ENCODE measurements at places on chromosomes 13 and 19.

DNA sequence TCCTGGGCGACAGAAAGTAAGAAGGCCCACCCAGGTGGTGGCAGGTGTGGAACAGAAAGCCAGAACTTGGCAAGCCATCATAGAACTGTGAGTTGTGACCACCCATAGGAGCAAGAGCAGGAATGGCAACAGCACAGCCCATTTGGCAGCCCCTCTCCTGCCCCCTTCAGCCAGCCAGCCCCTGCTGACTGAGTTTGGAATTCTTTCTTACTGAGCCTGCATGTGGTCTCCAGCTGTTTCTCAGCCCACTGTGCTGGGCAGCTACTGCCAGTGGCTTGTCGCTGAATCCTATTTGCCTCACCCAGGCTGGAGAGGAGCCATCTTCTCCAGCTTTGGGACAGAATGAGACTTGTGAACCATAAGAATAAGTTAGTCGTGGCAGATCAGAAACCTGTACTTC, 28.3 kb downstream of the CNMD start:
- no peak for DNase-seq

DNA sequence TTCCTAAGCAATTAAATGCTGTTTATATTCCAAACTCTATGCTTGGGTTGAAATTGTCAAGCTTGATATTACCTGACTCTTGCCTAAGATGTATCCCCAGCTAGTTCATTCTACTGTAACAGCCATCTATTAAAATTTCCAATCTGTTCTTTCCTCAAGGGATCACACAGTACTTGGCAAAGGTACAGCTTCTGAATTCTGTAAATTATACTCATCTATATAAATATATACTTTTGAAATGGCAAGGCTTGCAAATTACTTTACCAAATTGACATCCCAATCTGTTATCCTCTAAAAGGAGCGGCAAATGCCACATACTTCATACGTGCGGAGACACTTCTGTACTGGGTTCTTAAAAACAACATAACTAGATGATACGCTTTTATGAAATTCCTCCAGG, 330.2 kb downstream of the DNAJC15 start:
- no peak for DNase-seq

DNA sequence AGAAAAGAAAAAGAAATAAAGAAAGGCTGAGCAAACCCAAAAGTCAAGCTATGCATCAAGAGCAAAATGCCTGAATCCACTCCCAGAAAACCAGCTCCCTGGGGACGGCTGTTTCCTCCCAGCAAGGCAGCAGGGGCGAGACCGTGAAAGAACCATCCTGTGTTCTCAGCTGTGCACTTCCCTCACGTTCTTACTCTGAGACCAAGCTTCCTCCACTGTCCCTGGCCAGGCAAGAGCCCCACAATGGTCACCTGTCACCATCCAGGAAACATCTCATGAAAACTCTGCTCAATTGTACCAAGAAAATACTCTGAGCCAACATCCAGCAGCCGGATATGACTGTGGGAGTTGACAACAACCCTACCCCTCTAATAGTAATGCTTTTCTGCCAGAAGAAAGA, 22.9 kb downstream of the RAB20 start:
- DNase-seq: no peak

DNA sequence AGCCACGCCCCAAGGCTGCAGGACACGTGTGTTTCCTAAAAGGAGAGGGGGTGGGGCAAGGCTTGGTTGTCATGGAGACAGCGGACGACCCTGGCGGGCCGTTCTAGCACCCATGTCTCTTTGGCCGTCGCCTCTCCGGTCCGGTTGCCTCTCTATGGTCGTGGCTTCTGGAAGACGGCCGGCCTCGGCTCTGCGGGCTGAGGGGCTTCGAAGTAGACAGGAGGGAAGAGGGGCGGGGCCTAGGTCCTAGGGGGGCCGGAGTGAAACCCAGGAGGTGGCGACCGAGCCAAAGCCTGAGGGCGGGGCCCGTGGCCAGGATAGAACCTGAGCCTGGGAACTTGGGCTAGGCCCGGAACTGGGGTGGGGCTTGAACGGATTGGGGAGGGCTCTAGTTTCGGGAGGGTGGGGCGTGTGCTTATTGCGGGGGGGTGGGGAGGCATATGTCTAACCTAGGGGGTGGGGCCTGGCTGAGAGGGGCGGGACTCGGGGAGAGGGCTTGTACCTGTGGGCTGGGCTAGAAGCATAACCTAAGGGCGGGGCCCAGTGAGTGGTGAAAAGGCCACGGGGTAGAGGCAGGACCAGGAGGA, 750 bp upstream of the SLC27A1 start:
- DNase-seq: peak; percentile 94

GRCh38 chr13:28313579-28313978, 175.2 kb downstream of the PAN3 start:
- DNase-seq: no peak

DNA sequence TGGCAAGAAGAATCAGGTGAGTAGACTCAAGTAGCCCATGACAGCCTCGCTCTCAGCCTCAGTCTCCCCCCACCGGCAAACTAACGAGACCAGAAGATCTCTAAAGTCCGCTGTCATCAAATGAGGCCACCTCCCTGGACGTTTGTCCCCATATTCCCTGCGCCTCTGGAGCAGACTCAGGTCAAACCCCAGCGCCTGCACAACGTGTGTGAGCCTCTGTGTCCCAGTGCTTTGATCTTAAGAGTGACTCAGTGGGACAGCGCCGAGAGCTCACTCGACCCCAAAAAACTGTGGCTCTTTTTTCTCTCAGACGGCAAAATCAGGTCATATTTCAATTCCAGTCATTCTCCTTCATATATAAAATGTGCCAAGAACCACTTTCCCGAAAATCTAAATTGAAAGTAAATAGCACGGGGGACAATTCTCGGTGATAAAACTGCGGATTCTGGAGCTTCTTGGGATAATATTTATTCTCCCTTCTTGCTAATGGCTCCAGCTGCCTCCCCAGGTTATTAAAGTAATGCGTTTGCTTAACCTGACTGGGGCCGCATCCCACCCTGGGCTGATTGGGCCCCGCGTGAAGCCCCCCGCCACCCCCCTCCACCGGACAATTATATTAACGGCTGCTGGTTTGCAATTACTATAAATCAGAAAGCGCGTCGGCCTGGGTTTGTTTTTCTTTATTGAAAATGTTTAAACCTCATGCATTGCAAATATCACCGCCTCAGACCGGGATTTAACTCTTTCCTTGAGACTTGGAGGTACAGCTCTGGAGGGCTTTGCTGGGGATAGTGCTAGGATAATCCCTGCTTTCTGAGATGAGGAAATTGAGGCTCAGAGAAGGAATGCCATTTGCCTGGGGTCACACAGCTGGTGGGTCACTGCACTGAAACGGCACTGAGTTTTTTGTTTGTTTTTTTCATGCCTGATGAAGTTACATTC, 37.5 kb upstream of the ZNRF4 start:
- DNase-seq: no peak

DNA sequence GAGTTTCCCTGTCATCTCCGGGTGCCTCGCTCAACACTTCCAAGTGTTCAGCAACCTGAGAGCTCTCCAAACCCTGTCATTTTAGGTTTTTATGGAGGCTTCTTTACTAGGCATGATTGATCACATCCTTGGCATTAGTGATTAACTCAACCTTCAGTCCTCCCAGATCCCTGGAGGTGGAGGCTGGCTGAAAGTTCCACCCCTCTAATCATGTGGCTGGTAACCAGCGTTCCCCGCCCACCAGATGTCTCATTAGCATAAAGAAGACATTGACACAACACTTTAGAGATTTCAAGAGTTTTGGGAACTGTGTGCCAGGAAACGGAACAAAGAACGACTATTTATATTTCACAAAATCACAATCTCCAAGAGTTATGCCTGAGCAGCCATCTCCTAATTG, 71.1 kb upstream of the RGCC start:
- no peak for DNase-seq

- no peak for DNase-seq
Measured at GRCh38 chr19:43532571-43532961, 422 bp upstream of the ZNF575 start.

- peak; percentile 77 for DNase-seq
Measured at GRCh38 chr13:24680258-24680920, at the start of gene ATP12A. ATP12A (plus strand) TSS chr13:24680408; CDS start chr13:24680744, 336 bp downstream.

DNA sequence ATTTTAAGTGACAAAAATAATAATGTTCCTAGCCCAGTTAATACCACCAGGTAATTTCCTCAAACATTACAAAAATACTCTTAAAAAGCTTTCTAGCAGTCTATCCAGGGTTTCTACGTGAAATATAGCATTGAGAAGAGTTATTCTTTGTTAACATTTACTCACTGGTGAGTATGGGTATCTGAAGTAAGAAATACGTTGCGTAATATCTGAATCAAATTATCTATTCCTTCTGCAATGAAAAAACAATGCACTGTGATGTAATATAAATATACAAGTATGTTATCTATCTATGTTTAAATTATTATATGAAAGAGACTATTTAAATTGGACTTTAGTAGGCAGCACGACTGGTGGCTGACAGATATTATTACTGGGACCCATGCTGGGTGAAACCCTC, 5.7 kb upstream of the IGFL2 start:
- DNase-seq: no peak

- peak; percentile 72 for DNase-seq
Measured at GRCh38 chr19:13881692-13882418, 4.9 kb downstream of the NANOS3 start.

- DNase-seq: no peak
Measured at GRCh38 chr13:91291078-91291477, 56.4 kb upstream of the MIR17HG start.

DNA sequence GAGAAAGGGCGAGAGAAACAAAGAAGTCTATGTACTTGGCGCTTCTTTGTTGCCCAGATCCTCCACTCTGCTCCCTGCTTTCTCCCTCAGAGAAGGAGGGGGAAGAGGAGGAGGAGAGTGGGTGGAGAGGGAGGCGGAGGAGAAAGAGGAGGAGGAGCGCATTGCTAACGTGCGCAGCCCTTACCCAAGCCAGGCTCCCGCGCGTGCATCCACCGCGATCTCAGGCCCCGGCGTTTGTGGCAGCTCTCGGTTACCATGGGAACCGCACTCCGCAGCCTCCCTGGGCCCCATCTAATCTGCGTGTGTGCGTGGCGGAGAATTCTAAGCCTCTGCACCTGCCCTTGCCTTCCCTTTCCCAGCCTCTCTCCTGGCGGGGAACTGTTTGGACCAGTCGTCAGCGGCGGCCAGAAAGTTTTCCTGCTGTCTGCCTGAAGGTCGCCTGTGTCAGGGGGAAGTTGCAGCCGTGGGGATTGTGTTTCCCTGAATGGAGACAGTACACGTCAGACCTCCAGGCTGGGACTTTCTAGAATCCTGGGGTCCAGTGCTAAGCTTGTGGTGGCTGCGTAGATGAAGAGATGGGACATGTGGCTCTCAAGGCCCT, at the start of gene ERICH6B:
ERICH6B (minus strand) TSS at position 239 of the 601 bp plus-strand sequence. CDS start 18,734 bp downstream, outside the sequence.
- DNase-seq: no peak

DNA sequence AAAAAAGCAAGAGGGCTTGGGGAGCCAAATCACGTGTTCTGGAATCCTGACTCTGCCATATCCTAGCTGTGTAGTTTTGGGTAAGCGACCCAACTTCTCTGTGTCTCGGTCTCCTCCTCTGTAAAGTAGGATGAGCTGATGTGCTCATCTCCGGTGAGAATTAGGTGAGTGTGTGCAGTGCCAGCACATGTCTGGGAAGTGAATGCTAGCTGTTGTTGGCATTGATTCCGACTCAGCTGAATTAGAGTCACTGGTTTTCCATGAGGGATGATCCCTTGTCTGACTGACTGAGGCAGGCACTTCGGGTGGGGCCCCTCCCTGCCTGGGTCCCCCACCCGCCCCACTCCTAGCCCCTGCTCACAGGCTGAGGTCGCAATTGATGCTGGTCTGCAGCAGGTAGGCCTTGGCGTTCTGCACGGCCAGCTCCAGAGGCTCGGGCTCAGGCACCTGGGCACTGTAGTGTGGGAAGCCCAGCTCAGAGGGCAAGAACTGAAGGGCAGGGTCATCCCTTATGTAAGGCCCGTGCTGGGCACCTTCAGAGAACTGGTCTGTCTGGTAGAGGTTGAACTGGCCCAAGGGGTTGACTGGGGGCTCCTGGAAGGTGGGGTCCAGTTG, 835 bp downstream of the RSPH6A start:
- DNase-seq: no peak

GRCh38 chr19:58513694-58514563, 2.1 kb upstream of the SLC27A5 start:
- peak; percentile 97 for DNase-seq

GRCh38 chr13:32594157-32594738, 8.0 kb downstream of the PDS5B start:
- DNase-seq: no peak

GRCh38 chr13:100589178-100589725, 663 bp upstream of the GGACT start:
- DNase-seq: no peak

- no peak for DNase-seq
Measured at GRCh38 chr19:32680986-32681385, 5.3 kb downstream of the RGS9BP start.

- no peak for DNase-seq
Measured at GRCh38 chr13:71677124-71677523, 189.9 kb downstream of the DACH1 start.

Data from activated effector memory CD4-positive, alpha-beta T cell treated with anti-CD3 and anti-CD28 coated beads, Interleukin-2, amount 50 U/mL, for 16 hours (primary cell).